ENCODE measurements at places on chromosomes 12 and 14. TPM values are rescaled to one million over a fixed set of nuclear protein-coding genes. Genes with fewer than 3 reads are reported as not detected.

ASCL1 gene
- total RNA-seq, result not detected

PHLDA1 gene
- 133 TPM for total RNA-seq

TBX5 gene
- 2.0 TPM for total RNA-seq

DNM1L gene
- 88.4 TPM for total RNA-seq

PSMA6 gene
- 116 TPM for total RNA-seq

RPS6KL1 gene
- 0.43 TPM for total RNA-seq

CLEC4D gene
- total RNA-seq, result not detected

PRB2 gene
- not detected for total RNA-seq

CRIP1 gene
- 5.1 TPM for total RNA-seq

GLIPR1L1 gene
- not detected for total RNA-seq

NRIP2 gene
- not detected for total RNA-seq

JDP2 gene
- total RNA-seq, result 47.5 TPM
